ENCODE measurements at places on chromosomes 3 and 15.

GRCh38 chr15:38054488-38054887, 120.0 kb downstream of the TMCO5A start:
- DNase-seq: no peak

GRCh38 chr3:103052236-103052830, 617.5 kb downstream of the ZPLD1 start:
- DNase-seq: no peak

DNA sequence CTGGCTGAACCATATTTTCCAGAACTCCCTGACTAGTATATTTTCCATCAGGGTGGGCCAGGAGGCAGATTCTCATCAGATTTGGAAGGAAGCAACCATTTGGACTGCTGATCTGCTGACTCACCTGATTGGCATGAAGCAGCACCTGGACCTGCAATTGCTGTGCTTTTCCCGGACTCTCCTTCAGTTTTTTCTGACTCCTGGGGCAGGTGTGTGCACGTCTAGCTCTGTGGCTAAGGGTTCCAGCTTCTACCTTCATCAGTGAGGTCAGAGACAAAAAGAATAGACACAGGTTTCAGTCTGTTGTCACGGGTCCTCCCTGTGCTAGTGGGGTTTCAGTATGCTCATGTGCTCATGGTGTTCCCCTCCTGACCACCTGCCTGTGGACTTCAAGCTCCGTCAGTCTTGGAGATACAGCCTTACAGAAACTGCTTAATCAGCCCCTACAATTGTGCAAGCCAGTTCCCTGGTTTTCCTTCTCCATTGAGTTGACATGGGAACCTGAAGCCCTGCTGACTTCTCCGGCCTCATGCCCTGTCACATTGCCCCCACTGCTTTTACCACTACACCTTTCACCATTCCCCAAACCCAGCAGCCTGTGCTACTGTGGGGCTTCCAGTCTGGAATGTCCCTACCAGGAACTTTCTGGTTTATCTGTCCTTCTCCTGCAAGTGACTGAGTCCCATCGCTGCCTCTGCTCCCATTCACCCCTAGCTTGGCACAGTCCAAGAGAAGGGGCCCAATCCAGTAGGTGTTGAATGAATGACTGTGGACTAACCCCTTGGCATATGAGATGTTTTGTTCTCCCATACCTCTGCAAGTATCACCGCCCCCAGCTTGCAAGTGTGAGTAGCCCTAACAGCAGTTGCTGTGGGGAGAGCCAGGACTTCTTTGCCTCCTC, 31.7 kb downstream of the HMCES start:
- no peak for DNase-seq

- no peak for DNase-seq
Observed at GRCh38 chr3:38599886-38600285, 49.6 kb downstream of the SCN5A start.
